ENCODE measurements at places on chromosomes 2 and 18. TPM values are rescaled to one million over a fixed set of nuclear protein-coding genes. Genes with fewer than 3 reads are reported as not detected.

GPAT2 gene
- 5.7 TPM for total RNA-seq

LOXL3 gene
- total RNA-seq: 2.7 TPM

SERPINB4 gene
- total RNA-seq: not detected

ANKRD36C gene
- total RNA-seq: 38.4 TPM

ATP6V1C2 gene
- total RNA-seq: not detected

CXXC1 gene
- 48.4 TPM for total RNA-seq
